Jurkat, Clone E6-1 (cell line): ENCODE measurements at places on chromosomes 7 and 10.

GRCh38 chr7:2307690-2308107 lies 6.5 kb downstream of the SNX8 start:
- no peak for DNase-seq

DNA sequence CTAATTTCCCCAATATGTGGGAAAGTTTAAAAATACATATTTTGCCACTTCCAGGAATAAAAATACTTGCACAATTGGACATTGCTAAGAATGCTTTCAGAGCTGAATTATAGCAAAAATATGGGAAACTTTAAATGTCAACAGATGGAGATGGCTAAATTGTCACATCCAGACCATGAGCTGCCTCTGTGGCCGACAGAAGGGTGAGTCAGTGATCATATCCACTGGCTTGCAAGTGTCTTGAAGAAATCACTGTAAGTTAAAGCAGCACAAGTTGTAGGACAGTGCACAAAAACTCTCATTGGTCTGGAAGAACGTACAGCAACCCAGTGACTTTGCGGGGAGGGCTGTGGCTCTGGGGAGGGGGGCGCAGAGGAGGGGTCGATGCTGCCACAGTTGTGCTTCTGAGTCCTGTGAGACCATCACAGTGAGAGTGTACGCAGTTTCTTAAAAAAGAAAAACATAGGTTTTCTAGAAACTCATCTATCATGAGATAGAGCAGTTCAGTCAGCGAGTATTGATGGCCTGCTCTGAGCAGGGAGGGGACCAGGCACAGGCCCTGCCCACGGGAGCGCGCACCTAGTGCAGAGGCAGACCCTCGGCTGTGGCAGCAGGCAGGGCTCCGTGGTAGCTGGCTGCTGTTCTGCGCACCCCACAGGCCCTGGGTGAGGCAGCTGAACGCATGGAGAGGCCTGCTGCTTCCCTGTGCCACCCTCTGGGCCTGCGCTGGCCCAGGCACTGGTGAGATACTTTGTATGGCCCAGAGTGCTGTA lies 25.5 kb downstream of the LRRC27 start:
- DNase-seq, result no peak

GRCh38 chr7:6630007-6630849 lies 6.9 kb upstream of the ZNF316 start:
- DNase-seq, result no peak

GRCh38 chr7:7870555-7870954 lies 98.0 kb upstream of the GLCCI1 start:
- no peak for DNase-seq

GRCh38 chr10:12835709-12836108 lies 165.8 kb downstream of the CCDC3 start:
- DNase-seq, result no peak

GRCh38 chr10:31036209-31036608 lies 4.5 kb upstream of the ZNF438 start:
- no peak for DNase-seq

DNA sequence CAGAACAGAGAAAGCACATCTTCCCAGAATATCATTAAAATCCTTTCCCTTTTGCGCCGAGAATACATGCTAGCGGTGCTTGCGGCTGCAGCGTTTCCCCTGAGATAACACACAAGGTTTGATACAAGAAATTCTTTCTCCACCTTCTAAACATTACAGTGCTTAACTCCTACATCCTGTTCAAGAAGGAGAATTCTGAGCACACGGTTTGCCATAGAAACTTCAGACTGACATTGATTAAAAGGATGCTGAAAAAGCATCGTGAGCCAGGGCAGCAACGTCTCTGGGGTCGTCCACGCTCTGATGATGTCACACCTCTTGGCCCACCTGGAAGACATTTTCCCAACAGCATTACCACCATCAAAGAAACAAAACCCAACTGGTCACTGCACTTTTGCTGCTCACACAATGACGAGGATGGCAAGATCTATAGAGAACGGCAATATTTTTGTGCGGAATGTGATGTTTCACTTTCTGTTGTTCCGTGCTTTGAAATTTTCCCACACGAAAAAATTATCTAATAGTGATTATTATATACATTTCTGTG lies 27.0 kb upstream of the PRSS1 start:
- DNase-seq, result peak; percentile 75

GRCh38 chr10:43901744-43902504 lies 253.2 kb upstream of the ZNF32 start:
- DNase-seq, result no peak

DNA sequence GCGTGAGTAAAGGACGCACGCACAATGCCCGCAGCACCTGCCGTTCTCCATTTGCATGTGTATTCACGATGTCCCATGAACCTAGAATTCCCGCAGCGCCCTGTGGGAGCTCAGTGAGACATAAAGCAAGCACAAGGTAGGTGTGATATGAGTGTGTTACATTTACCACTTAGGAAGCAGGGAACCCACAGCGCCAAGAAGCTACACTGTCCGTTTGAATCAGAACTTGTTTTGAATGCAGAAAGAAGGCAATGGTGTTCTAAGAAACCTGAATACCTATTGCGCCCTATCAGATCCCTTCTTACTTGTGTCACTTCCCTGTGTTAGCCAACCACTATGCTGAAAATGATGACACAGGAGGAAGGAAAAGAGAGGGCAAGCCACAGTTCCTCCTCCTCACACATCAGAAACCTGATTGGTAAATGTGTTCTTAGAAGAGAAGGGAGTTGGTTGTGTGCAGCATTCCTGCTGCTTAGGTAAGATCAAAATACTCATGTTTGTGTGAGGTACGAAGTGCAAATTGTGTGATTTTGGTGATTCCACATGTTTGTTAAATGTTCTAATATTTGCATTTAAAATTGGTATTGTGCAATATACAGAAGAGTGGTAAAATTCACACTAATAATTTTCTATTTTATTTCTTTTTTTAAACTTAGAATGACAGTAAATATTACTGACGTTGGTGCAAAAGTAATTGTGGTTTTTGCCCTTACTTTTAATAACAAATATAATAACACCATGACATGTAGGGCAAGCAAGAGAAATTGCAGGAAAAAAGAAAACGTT lies 185.4 kb downstream of the SEC23IP start:
- DNase-seq, result peak; percentile 40

GRCh38 chr7:29502133-29502532 lies 61.5 kb upstream of the PRR15 start:
- no peak for DNase-seq

DNA sequence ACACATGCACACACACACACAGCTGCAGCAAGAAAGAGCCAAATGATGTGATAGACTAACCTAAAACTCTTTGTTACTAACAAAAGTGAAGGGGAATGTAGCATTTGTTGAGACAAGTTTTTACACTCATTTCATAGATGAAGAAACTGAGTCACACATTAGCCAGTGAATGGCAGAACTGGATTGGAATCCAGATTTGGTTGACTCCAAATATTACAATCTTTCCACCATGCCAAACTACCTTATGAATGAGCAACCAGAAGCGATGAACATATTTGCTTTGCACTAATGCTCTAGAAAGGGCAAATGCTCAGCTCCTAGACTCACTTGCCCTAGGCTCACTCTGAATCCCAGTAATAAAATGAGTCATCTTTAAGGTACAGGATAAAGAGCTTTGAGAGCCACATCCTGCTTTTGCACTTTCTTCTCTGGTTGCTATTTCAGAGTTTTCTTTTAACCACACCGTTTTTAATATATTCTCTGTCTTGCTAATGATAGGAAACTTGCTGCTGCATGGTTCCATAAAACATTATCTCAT lies 111.9 kb downstream of the GPAM start:
- DNase-seq, result peak; percentile 19

DNA sequence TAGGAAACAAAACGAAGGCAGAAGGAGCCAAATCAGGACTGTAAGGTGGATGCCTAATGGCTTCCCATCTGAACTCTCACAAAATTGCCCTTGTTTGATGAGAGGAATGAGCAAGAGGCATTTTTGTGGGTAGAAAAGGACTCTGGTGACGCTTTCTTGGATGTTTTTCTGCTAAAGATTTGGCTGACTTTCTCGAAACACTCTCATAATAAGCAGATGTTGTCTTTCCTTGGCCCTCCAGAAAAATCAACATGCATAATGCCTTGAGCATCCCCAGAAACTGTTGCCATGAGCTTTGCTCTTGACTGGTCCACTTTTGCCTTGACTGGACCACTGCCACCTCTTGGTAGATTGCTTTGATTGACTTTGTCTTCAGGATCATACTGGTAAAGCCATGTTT lies 13.5 kb downstream of the PTPN12 start:
- no peak for DNase-seq

DNA sequence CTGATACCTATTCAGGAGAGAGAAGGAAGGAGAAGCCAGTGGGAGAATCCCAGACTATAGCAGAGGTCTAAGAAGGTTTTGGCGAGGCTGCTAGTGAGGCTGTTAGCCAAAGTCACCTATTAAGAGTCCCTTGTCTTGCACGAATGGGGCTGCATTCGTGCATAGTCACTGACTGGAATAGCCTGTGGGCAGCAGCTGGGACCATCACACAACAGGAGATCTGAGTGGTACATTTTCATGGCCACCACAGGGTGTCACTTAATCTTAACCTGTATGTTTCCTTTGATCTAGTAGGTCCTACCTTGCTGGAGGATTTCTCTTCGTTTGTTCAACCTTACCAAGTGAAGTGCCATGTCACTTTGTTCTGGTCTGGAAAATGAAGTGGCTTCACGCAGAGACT lies 319.9 kb downstream of the BMPER start:
- no peak for DNase-seq

DNA sequence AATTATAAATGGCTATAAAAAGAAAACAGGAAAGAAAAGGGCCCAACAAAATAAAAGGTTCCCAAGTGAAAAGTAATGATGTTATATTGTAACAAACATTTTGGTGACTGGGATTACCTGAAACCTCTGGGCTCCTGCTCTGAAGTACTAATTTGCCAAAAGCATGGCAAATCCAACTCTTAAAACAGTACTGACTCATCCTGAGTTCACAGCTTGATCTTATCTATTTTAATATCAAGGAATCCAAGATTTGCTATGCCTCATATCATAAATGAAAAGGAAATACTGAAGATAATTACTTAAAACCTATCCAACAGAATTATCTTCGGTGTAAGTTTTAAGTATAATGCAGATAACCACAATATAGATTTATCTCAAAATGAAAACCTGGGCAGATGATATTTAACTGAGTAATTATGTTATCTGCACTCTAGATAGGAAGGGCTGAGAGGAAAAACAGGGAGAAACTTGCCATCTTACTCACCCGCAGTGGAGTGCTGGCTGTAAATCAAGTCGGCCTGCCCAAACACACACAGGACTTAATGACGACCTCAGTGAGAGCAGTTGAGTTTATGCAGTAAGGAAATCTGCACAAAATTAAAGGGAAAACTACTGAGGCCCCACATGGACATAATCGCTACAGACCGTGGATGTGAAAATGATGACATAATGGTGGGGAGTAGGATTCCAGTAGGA lies 48.4 kb downstream of the MPP7 start:
- DNase-seq, result no peak

DNA sequence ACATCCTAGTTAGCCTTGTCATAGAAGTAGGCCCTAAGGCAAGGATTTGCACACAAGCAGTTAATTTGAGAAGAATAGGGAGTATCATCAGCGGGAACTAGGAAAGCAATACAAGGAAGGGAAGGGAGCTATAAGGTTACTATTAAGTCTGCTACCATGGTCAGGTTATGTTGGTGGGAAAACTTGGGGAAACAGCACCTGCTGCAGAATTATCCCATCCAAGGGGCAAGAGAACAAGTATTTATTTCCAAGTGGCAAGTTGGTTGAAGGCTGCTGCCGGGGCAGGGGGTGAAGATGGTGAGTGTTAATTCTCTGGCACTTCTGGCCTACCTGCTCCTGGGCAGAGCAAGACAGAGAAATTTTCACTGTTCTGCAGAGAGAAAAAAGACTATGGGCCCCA lies 55.0 kb downstream of the CAV1 start:
- no peak for DNase-seq

GRCh38 chr10:6185039-6185716 lies 17.6 kb upstream of the PFKFB3 start:
- no peak for DNase-seq

DNA sequence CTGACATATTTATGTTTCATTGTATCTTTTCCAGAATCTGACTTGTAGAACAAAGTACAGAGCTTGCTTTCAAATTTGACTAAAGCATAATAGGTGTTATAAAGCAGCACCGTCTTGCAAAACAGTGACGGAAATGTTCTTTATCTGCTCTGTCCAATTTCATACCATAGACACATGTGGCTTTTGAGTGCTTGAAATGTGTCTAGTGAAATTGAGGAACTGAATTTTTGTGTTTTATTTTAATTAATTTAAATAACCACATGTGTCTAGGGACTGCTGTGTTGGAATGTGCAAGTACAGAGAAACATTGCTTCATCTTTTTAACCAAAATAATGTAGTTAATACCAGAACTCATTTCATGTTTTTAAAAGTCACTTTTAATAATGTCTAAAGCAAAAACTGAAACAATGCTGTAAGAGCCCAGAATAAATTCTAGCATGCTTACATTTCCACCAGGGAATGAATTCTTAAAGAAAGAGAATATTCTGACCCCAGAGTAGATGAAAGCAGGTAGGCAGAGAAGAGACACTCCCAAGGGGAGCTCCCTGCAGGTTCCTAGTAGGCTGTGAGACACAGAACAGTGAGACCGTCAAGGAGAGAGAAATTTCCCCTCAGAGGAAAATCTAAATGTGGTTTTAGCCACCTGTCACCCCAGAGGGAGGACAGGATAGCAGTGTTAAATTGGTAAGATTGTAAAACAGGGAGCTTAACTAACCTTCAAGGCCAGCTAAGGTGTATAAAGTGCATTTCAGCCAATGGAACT lies 175.3 kb upstream of the KMT2E start:
- DNase-seq, result no peak

GRCh38 chr10:102868911-102869257 lies 386 bp upstream of the AS3MT start:
- no peak for DNase-seq

DNA sequence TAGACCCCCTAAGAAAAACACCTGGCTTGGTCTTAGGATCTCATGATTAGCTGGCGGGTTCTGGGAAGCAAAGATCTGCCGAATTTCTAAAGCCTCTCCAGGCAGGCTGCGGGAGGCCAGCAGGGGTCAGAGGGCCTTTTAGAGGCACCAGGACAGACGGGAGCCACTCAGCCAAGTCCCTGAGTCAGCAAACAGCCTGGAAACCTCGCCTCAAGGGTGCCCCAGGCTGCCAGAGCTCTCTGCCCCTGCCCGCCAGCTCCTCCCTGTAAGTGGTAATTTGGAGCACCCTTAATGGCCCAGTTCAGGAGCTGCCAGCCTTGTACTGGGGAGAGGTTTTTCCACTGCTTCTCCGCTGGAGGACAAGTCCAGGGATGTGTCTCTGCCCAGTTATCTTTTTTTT lies 88.7 kb downstream of the HIP1 start:
- no peak for DNase-seq

- no peak for DNase-seq
Measured at GRCh38 chr10:111222961-111223360, 146.1 kb downstream of the ADRA2A start.
